ENCODE measurements at places on chromosomes 11 and 22.
A peak's percentile ranks its signal among the peaks of the same experiment; 100 is the strongest.

- DNase-seq, result peak; percentile 11
These were observed 253.7 kb upstream of the CHORDC1 start for GRCh38 chr11:90476442-90477007.

GRCh38 chr11:123576082-123576481 lies 78.3 kb downstream of the SCN3B start:
- no peak for DNase-seq

DNA sequence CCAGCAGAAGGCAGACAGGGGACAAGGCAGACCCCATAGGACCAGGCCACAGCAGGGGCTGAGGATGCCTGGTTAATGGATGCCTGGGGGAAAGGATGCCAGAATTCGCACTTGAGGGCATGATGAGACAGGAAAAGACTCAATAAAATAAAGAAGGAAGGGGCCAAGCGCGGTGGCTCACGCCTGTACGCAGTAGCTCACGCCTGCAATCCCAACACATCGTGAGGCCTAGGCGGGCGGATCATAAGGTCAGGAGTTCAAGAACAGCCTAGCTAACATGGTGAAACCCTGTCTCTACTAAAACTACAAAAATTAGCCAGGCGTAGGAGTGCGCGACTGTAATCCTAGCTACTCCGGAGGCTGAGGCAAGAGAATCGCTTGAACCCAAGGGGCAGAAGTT lies 9.8 kb downstream of the APOBEC3D start:
- no peak for DNase-seq

- no peak for DNase-seq
These were observed at the start of gene SLC17A6 for GRCh38 chr11:22337596-22338485. SLC17A6 (plus strand) TSS chr11:22338381; CDS start chr11:22338534, 153 bp downstream.

DNA sequence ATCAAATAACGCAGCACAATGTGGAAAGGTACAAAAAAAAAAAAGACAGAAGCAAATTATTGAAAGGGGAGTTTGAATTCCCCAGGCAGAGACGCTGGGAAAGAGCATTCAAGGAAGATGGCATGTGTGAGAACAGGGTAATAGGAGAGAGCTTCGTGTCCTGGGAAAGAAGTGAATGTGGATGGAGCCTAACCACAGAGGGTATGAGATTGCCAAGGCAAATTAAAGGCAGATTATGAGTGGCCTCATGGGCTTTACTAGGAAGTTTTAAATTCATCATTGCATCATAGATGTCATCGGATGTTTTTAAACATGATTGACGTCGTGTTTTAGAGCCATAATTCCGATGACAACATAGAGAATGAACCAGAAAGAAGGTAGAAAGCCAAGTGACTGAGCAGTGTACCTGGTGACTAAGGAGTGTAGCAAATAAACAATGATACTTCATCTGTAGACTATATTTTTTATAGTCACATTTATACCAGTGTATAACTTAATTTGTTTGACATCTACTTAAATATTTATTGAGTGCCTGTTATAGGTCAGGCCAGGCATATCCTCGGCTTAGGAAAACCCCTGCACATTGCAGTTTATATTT lies 151.4 kb downstream of the MSANTD4 start:
- no peak for DNase-seq

GRCh38 chr11:36748836-36749235 lies 150.8 kb upstream of the RAG2 start:
- no peak for DNase-seq

GRCh38 chr11:111414267-111414931 lies 35.3 kb upstream of the POU2AF1 start:
- DNase-seq, result no peak

DNA sequence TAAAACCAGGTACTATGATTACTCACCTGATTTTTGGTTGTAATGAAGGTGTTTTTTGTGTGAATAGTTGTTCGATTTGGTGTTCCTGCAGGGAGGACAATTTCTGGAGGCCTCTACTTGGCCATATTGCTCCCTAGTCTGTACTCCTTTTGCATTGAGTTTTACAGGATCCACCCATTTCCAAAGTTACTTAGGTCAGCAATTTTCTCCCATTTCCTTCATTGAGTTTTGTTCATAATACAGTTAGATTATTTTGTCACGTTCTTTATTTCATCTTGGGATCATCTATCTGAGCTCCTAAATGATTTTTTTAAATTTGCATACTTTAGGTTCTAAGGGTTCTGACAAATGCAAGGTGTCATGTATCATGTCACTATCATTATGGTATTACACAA lies 20.1 kb upstream of the AQP11 start:
- no peak for DNase-seq

DNA sequence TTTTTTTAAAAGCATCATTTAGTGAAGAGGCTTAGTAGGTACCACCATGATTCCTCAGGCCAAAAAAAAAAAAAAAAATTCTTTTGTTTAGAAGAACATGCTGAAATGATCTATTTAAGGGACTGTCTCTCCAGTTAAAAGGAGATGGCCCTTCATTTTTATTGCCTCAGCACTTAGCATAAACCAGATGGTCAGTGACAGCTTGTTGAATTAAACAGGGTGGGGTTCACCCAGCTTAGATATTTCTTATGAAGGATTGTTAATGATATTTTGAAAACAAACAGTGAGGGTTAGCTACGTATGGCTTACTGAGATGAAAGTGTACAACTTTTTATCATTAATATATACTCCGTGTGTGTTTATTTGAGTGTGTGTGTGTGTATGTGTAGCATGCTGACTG lies 203.7 kb downstream of the FAM181B start:
- DNase-seq, result no peak

DNA sequence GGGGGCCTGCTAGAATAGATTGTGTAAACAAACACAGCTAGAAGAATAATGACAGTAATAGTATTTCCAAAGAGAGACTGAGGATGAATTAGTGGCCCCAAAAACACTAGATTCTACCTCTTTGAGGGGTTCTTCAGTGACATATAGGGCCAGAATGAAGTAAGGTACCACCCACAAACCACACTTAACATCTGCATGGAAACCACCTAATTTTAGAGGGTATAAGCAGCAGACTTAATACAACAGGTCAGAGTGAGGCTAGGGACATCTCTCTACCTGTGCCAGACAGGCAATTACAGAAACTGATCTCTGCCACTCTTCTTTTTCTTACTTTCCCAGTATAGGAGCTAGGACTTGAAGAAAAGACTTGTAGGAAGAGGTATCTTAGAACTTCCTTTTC lies 20.1 kb downstream of the ELP4 start:
- DNase-seq, result no peak

DNA sequence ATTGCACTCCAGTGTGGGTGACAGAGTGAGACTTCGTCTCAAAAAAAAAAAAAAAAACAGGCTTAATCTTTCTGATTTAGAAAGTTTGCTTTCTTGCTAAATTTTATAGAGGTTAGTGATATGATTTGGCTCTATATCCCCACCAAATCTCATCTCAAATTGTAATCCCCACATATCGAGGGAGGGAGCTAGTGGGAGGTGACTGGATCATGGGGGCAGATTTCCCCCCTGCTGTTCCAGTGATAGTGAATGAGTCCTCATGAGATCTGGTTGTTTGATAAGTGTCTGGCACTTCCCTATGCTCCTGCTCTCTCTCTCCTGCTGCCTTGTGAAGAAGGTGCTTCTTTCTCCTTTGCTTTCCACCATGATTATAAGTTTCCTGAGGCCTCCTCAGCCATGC lies 90.9 kb downstream of the OSBP2 start:
- DNase-seq, result no peak

DNA sequence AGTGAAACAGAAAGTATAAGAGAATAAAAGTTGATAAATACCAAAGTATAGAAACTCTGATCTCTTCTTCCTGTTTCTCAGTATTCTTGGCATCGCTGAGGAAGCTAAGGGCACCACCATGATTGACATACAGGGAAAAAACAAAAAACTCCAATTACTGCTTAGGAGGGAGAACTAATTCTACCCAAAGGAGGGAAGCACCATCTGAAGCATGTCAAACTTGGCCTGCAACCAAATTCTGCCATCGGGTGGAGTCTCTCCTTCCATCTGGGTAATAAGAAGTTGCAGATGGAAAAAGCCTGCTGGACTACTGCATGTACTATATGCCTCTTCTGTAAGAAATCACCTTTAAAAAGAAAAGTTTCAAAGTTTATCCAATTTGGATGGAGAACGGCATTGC lies 30.5 kb upstream of the PPP2R1B start:
- no peak for DNase-seq

DNA sequence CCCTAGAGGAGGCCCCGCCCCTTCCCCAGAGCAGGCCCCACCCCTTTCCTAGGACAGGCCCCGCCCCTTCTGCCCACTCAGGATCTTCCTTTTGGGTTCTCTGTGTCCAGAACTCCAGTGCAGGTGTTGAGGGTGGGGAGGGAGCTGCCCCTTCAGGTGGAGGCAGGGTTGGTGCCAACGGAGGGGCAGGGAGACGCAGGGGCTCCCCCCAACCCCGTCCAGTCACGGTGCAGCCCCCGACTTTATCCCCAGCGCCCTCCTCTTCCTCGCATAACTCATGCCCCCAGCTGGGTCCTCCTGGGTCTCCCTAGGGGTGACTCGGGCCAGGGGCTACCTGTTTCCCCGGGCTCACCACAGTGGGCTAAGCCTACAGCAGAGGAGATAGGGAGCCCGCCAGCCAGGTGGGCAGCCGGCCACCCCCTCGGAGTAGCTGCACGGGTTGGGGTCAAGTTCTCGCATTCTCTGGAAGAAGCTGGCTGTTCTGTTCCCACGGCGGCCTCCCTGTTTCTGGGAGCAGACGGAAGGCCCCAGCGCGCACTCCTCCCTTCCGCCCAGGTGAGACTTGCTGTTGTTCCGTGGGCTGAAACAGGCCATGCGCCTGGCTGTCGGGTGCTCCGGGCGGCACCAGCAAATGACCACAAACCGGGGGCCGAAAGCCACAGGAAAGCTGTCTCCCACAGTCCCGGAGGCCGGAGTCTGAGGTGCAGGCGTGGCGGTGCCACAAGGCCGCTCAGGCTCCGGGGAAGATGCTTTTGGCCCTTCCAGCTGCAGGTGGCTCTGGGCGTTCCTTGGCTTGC lies 38.9 kb downstream of the MUC2 start:
- DNase-seq, result peak; percentile 10

DNA sequence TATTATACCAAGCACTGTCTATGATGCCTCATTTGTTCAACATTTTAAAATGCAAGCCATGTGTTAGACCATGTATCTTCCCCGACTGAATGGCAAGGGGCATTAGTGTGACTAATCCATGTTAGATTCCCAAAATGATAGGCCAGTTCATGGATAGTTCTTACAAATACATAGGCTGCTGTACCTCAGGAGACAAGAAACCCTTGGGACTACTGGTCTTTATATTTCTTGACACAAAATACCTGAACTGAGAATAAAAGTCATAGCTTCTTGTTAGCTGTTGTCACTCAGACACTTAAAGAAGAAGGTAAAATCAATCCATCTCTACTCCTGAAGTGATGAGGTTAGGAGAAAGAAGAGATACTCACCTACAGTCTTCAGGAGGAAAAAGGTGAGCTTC lies at the start of gene OR8D4:
Gene OR8D4, plus strand, starts transcription at position 301 of the 400 bp plus-strand sequence. CDS start 4,265 bp downstream, outside the sequence.
- no peak for DNase-seq

DNA sequence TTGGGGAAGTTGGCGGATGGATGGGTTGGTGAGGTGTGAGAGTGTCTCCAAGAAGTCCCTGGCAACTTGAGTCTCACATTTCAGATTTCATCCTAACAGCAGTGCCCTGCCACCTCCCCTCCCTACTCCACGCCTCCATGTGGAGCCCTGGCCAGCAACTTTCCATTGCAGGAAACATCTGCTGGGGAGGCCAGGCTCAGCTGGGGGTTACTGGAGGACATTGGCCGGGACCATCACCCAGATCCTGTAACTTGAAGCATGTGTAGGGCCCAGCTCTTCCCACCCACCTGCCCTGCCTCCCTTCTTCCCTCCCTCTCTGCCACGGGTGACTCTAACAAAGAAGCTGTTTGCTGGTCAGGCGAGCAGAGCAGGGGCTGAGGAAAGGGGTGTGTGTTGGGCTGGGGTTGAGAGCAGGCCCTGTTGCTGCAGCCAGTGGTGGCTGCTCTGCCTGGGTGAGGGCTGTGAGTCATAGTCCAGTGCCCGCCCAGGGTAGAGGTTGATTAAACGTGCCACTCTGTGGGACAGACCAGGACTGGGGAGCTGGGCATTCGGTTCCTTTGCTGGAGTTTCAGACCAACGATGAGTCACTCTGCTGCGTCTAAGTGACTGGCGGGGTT lies 64.0 kb downstream of the SCN3B start:
- no peak for DNase-seq

DNA sequence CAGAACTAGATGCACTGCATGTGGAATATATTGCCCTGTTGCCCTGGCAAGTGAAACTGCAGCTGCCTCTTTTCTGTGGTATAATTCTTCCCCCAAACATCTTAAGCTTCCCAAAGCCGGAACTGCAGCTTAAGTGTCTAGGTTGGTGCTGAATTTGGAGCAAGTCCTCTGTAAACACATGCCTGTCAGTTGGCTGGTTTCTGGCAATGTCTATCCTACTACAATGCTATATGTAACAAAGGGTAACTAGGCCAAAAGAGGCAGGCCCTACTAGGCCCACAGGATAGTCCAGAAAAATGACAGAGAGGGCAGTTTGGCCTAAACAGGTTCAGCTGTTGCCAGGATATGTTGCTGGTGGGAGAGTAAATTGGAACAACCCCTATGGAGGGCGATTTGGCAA lies 27.9 kb downstream of the ASCC2 start:
- DNase-seq, result no peak

DNA sequence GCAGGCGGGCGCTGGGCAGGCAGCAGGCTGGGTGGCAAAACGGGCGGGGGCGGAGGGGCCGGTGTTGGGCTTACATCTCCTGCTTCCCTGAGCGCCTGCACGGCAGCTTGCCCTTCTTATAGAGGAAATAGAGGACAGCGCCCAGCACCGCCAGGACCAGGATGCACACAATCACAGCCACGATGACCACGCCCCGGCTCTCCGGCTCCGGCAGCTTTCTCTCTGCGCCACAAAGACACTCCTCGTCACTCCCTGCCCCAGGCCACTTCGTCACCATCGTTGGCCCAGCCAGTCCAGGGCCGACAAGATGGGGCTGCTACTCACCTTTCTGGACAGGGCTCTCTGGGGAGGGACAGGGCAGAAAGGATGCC lies 6.3 kb downstream of the MCAM start:
- DNase-seq, result no peak

DNA sequence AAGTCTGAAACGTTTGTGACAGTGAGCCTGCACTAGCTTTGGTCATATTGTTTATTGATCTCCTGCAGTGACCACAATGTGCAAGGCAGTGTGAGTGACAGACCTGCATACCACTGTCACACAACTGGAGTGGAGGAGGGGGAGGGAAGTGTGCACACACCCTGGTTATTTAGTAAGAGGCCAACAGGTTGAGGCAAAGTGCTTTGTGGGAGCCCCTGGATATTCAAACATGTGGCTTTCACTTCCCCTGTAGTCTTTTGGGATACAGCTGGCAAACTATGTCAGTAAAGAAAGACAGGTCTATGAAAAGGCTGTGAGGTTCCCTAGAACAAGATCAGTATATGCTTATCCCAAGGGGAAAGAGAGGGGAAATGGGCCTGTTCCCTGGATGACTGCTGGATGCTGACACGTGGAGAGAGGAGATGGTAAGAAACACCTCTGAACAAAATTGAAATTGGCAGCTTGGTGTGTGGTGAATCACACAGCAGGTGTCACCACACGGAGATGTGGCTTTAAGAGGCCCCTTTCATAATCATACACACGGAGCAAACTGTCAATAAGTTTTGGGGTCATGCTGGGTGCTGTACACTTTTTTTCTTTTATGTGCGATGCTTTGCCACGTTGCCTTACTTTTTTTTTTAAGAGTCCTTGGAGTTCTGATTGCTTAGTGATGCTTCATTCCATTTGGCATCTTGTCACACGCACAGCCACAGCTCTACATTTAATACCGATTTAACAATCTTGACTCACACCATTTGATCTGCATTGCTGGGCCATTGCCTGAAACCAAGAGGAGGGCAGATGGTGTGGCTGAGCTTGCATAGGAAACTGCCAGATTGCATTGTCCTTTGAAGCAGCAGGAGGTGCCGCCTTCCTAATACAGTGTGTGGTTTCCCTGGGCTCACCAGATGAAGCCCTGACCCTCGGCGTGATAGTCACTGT lies 11.3 kb downstream of the OSBP2 start:
- DNase-seq, result no peak

Measured in T-helper 1 cell (primary cell).